ENCODE measurements at places on chromosomes 4 and X.

DNA sequence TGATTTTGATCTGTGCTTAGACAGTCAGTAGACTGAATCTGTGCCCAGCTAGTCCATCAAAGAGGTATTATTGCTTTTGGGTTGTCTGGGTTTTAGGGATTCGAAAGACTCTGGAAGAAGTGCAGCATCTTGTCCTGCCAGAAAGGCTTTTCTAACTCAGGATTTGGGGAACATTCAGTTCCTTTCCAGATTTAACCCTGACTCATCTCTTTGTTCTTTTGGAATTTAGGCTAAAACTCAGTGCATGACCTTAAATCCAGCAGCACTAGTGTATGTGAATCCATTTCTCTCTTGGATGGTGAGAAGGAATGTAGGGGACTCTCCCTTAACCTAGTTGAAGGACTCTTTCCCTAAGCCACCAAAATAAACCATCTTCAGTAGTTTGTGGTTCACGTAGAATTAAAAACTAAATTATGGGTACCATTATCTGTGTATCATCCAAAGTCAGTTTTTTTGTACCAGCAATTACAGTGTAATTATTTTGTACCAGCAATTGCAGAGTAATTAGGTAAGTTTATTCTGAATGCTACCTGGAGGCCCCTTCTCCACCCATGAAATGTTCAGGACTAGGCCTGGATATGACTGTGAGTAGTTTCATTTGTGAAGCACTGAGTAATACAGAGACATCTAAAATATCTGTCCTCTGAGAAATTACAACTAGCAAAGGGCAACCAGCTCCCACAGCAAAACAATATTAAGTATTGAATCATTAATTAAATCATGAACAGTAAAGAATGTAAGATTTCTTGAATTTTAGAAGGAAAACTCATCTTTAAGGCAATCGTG is 384.0 kb downstream of the TMA16 start:
- DNase-seq, result no peak

- DNase-seq, result no peak
These were observed 597.8 kb downstream of the BCOR start for GRCh38 chrX:39499996-39500395.

GRCh38 chr4:22465996-22466395 is 49.9 kb downstream of the ADGRA3 start:
- no peak for DNase-seq

- no peak for DNase-seq
These were observed 115.2 kb downstream of the GABRA2 start for GRCh38 chr4:46274717-46275116.

GRCh38 chr4:52164116-52164515 is 113.0 kb downstream of the SPATA18 start:
- DNase-seq, result no peak

DNA sequence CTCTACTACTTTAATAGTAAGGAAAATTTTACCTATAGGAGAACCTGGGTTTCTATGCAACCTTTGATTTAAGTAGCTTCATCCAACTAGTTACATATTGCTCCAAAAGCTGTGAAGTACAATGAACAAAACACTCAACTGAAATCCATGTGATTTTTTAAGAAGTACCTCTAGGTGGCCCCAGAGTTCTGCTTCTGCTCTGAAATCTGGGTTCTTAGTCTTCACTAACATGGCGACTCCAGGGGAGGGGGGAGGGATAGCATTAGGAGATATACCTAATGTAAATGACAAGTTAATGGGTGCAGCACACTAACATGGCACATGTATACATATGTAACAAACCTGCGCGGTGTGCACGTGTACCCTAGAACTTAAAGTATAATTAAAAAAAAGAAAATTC is 73.4 kb upstream of the MAGEB2 start:
- no peak for DNase-seq

GRCh38 chr4:153345012-153345981 is 809 bp downstream of the MND1 start:
- DNase-seq, result peak; percentile 34
